Suppressor macrophage (primary cell): ENCODE measurements at places on chromosomes 12 and 14.

GRCh38 chr14:22973217-22974032 is 8.9 kb downstream of the AJUBA start:
- DNase-seq = peak; percentile 74

- peak; percentile 10 for DNase-seq
Measured at GRCh38 chr12:111429828-111430432, 24.2 kb downstream of the SH2B3 start.

DNA sequence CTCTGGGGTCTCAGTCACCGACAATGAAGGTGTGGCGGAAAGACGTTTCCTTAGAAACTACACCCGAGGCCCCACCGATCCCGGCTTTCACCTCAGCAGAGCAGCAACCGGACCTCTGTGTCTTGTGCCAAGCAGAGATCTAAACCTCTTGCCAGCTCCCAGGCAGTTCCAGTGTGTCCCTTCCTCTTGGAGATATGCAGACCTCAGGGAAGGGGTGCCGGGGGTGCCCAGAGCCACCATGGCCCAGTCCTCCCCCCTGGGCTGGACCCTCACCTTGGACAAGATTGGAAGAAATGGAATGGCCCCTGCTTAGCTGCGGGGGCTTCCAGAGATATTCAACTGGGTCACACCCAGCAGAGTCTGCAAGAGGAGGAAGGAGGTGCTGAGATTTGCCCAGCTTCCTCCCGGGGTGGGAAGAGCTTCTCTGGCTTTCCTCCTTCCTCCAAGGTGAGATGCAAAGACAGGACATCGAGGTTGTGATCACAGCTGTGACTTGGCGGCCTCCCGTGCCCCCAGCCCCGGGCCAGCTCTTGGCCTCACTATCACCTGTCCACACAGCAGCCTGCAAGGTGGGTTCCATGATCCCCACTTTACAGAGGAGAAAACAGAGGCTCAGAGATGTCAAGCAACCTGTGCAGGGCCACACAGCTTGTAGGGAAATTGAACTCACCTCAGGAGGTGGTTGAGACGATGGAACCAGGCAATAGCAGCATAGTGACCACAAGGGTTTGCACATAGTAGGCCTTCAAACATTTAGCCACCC is 281.7 kb upstream of the RTL1 start:
- DNase-seq = no peak

GRCh38 chr12:27915021-27915420 is 57.5 kb downstream of the PTHLH start:
- DNase-seq = no peak

DNA sequence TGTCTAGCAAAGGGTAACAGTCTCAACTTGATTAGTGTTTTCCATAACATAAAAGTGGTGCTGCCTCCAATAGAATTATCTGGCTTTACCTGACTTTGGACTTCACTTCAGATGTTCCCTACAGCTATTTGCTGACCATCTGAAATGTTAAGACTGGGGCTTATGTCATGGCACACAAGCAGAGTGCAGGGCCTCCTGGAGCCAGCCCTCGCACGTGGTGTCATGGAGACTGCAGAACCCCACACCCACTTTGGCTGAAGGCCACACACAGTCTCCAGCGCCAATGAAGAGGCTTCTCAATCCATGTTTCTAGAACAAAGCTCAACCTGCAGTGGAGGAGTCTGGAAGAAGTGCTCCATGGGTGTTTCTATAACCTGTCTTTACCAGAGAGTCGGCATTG is 169.6 kb upstream of the FRMD6 start:
- DNase-seq = no peak

DNA sequence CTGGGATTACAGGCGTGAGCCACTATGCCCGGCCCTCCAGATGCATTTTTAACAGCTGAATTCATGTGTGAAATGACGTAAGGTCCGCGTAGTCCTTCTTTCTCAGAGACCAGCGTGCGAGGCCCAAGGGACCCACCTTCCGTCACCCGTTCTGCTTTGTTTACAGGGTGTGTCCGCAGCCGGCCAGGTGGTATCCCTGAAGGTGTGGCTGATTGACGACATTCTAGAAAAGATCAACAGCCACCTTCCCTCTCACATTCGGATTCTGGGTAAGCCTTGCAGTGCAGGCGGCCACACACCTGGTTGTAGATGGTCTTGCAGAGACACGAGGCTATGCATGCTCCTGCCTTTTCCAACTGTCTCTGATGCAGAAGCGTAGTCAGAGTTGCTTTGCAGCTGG is 9.9 kb downstream of the PUS1 start:
- DNase-seq = no peak

GRCh38 chr12:42282294-42282693 is 43.6 kb downstream of the ZCRB1 start:
- no peak for DNase-seq

GRCh38 chr12:99372257-99372920 is 275.2 kb upstream of the GARIN6 start:
- no peak for DNase-seq

GRCh38 chr12:19970116-19970515 is 398.2 kb upstream of the PDE3A start:
- DNase-seq = no peak
